ENCODE measurements at places on chromosomes 11 and 22.

DNA sequence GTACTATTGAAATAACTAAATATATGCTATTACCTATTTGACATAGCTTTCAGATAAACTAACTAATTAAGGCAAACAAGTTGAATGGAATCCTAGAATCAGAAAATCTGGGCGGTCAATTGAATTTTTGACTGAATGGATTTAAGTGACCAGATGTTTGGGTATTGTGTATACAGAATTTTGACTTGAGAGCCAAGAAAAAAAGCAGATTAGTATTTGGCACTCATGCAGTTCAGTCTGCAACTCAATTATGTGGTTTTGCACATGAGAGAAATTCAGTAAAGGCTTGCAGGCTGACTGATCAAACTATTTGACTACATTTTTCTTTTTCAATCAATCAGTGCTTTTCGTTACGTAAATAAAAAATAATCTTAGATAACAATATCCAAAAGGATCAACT lies 254.8 kb downstream of the GUCY1A2 start:
- DNase-seq, result no peak

GRCh38 chr11:91730057-91730456 lies 494.6 kb upstream of the FAT3 start:
- no peak for DNase-seq

- no peak for DNase-seq
Measured at GRCh38 chr11:59766542-59767224, 11.5 kb downstream of the STX3 start.

DNA sequence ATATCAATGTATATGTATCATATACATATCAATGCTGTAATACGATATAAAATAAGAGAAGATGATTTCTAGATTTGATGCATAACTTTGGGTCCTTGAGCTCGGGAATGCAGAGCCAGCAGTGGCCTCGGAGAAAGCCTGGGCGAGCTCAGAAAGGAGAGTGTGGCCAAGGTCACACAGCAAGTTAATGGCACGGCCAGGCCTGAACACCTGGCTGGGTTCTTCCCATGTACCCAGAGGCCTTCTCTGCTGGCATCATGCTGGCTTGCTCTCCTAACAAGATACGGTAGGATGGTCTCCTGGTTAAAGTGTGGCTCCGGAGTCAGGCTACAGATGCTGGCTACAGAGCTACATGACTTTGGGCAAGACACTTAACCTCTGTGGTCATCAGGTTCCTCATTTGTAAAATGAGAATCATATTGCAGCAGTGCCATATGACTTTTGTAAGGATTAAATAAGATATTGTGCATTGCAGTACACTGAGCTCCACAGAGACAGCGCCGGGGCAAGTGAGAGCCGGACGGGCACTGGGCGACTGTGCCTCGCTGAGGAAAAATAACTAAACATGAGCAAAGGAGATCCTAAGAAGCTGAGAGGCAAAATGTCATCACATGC lies 29.9 kb downstream of the TPST2 start:
- DNase-seq, result no peak

GRCh38 chr22:27829620-27830019 lies 28.1 kb upstream of the MN1 start:
- no peak for DNase-seq

GRCh38 chr11:28038775-28039174 lies 69.2 kb downstream of the KIF18A start:
- no peak for DNase-seq

- no peak for DNase-seq
Measured at GRCh38 chr11:71453918-71454304, 908 bp downstream of the NADSYN1 start.

- DNase-seq, result peak; percentile 77
Measured at GRCh38 chr11:117535201-117535849, 207.7 kb downstream of the CEP164 start.

GRCh38 chr22:23093051-23093788 lies 22.9 kb downstream of the GNAZ start:
- no peak for DNase-seq

DNA sequence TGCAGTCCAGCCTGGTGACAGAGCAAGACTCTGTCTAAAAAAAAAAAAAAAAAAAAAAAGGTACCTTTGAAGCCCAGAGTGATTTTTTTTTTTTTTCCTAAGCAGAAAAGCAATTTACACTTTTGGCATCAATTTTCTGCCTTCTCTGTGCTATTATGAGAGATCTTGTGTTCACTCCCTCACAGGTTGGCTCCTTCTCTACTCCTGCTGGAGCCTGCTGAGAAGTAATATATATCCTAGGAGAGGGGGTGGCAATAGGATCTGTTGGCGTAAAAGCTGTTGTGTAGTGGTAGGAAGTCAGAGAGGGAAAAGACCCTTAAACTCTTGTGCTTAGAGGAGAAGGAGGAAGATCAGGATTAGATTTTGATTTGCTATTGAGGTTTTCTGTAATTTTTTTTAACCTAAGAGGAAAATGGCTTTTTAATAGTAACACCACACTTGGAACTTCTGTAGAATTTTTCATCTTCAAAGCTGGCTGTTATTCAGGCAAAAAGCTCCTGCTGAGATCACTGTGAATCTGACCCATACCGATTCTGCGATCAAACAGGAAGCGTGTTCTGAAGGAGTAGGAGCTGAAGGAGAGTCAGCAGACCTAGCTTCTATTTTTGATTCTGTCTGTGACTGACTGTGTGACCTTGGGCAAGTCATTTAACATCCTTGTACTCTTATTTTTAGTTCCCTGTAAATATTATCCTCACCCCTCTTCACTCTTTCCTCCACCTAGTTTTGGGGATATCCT lies 77.7 kb downstream of the TRIM44 start:
- no peak for DNase-seq

- no peak for DNase-seq
Measured at GRCh38 chr11:7982582-7983119, 4.5 kb upstream of the EIF3F start.

GRCh38 chr11:43975629-43976028 lies 33.2 kb downstream of the C11orf96 start:
- no peak for DNase-seq

GRCh38 chr11:106326087-106326486 lies 248.6 kb downstream of the AASDHPPT start:
- DNase-seq, result no peak

DNA sequence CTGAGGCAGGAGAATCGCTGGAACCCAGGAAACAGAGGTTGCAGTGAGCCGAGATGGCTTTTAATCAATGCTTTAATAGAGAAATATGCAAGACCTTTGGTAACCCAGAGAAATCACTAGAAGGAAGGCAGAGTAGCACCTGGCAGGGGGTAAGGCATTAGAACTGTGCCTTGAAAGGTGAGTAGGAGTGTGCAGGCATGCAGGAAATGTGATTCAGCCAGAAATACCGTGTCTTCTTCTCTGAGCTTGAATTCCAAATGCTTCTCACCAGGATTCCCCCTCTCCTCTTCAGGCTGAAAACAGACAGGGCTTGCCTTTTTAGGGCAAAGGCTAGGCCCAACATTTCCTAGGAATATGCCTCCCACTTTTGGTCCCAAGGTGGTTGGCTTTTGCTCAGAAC lies 51.0 kb downstream of the OR4D9 start:
- no peak for DNase-seq

DNA sequence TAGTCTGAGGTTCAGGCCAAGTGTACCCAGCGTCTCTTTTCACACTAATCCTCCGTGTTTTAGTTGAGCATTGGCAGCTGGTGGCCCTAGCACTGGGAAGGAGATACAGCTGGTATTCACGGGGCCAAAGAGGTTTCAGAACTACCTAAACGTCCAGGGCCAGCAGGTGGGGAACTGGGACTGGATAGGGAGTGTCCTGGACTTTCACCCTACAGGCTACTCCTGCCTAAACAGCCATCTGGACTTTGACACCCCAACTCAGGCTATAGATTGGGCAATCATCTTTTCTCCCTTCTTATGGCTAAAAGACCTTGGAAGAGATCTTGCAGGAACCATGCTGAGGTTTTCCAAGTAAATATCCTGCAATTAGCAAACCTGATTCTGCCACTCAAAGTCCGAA lies 2.8 kb downstream of the SPON1 start:
- no peak for DNase-seq

DNA sequence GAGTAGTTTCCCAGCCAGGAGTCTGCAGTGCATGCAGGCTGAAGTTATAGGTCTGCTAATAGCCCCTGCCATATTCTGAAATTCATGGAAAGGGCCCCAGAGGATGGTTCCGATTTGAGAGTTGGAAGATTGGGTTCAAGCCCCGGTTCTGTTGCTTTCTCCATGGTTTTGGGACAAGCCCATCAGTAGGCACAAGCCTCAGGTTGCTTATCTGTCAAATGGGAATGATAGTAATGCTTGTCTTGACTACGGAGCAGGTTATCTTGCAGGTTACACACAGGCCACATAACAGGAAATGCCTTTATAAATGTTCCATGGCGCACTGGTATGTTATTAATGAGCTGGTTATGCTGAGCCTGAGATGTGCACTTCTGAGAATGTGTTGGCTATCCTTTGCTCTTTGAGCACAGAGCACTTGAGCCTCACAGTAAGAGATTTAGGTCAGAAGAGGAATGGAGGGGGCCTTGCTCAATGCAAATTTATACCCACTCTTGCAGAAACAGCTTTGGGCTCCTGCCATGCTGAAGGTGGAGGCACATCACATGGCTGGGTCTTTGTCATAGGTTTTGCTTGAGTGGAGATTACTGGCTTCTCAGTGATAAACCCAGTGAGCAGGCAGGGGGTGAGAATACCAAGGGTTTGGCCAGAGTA lies 47.1 kb downstream of the ZNRF3 start:
- peak; percentile 21 for DNase-seq

- DNase-seq, result no peak
Measured at GRCh38 chr22:50019316-50019715, 6.8 kb upstream of the IL17REL start.

GRCh38 chr22:46794067-46794466 lies 31.6 kb downstream of the TBC1D22A start:
- no peak for DNase-seq

- no peak for DNase-seq
Measured at GRCh38 chr11:35304900-35305460, 114.4 kb downstream of the SLC1A2 start.

GRCh38 chr11:64396079-64396591 lies 37.2 kb downstream of the RPS6KA4 start:
- no peak for DNase-seq

- no peak for DNase-seq
Measured at GRCh38 chr11:128372977-128373376, 214.4 kb downstream of the ETS1 start.
